ENCODE measurements at places on chromosomes 1 and 21.

GRCh38 chr1:181344091-181344490 lies 139.2 kb upstream of the CACNA1E start:
- no peak for DNase-seq

DNA sequence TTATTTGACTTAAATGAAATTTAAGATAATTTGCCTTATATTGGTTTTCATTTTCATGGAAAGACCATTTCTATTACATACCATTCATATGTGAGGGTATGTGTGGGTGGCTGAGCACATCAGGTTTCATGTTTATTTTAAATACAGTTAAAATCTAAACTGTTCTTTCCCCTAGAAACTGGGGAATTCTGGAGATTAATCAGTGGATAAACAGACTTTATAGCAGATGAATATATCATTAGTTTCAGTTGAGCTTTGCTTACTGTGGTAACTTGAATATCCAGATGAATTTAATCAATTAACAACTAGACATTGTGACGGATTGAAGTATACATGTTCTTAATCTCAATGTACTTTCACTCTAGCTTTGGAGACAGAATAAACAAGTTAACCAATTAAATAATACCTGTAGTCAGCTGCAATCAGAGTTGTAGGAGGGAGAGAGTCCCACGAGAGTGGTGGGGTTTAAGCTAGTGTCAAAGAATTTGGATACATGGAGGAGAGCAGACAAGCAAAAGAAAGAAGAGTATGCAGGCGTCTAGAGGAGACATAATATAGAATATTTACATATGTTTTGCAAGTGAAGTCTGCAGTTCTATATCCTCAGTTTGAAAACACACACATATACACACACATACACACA lies 97.6 kb downstream of the PDE4B start:
- no peak for DNase-seq

- no peak for DNase-seq
Observed at GRCh38 chr1:27787895-27788294, 14.9 kb downstream of the STX12 start.

DNA sequence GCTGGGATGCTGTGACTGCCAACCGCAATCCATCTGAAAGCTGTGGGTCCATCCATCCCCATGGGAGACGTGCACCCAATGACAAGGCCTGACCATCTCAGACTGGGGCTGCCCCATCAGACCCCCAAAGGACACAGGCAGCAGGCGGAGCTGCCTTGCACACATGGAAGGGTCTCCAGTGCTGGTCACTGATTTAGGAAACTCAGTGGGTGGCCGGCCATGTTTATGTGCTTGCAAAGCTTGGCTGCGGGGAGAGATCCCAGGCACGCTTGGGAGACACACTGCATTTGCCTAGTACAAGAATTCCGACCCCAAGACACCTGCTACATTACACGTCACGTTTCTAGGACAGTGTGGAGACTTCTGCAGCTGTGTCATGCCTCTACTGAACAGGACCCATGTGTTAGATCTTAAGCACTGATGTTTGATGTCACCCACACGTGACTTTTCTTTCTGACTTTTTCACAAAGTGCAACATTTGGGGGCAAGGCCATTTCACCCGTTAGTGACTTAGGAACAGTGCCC lies 181.4 kb downstream of the CLIC6 start:
- no peak for DNase-seq

DNA sequence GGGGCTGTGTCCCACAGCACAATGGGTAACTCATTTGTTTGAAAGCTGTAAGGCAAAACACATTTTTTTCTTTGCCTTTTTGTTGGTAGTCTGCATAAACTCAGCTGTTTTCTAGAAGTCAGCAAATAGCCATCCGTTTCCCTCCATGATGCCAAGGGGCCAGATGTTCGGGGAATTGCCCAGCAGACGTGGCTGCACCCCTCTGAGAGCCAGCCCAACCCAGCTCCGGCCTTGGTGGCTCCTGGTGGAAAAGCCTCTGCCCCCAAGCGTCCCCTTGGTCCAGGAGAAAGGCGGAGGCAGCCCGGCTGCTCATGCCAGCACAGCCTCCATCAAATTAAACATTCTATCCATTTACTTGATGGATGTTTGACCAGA lies 58.4 kb upstream of the ADARB1 start:
- DNase-seq: no peak

- DNase-seq: no peak
Observed at GRCh38 chr1:3274972-3275371, 179.5 kb upstream of the ARHGEF16 start.

GRCh38 chr1:165632152-165632469 lies 1.1 kb downstream of the MGST3 start:
- no peak for DNase-seq

GRCh38 chr1:79811173-79811572 lies 804.6 kb upstream of the ADGRL4 start:
- no peak for DNase-seq

GRCh38 chr1:1631782-1632420 lies at the start of gene MMP23B:
Gene MMP23B (plus strand): TSS chr1:1632173. CDS start chr1:1632219, 46 bp downstream.
- DNase-seq: no peak

GRCh38 chr21:33398361-33398760 lies 4.9 kb upstream of the IFNGR2 start:
- DNase-seq: no peak

DNA sequence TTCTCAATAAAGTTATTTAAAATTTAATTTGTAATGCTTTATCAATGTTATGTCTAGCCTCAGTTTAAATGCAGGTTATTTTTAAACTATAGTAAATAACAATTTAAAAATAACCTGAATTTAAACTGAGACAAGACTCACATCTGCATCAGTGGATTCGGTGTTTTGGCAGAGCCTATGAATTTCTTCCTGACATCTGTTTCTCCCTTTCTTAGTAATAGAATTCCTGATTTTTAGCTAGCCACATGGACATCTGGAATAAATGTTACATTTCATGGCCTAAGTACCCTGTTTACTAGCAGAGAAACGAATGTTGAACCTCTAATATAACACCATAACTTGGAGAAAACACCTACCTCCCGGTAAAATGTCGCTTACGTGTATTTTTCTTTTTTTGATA lies 1141.6 kb upstream of the ADGRL2 start:
- no peak for DNase-seq

- peak; percentile 11 for DNase-seq
Observed at GRCh38 chr1:33727310-33727709, 136.6 kb upstream of the HMGB4 start.

DNA sequence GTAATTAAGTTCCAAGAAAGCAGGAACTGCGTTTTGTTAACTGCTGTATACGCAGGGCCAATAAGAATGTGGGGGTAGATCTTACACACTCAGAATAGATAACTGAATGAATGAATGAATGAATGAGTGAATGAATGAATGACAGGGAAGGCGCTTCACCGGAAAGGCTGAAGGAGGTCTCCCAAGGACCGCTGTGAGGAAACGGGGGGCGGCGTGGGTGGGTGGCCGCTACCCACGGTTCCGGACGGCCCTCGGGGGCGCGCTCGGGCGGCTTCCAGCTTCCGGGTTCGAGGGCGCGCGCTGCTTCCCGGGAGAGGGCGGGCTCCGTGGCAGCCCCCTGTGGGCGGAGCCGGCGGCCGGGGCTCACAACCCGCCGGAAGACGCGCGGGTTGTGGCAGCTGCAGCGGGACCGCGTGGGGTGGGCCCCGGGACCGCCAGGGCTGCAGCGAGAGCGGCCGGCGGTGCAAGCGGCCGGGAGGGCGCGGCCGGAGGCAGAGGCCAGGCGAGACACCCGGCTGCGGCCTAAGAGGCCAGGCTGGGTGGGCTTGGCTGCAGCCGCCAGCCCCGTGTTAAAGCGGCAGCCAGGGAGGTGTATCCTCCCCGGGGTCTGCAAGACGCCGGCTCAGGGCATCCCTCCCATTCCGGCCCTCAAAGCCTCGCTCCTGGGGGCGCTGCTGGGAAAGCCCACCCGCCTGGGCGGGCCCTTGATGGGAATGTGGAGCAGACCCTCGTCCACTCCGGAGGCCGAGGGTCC lies at the start of gene ZFP69:
TSS of gene ZFP69 (plus strand) at position 367 of the 754 bp plus-strand sequence. CDS start 2,072 bp downstream, outside the sequence.
- DNase-seq: peak; percentile 91

DNA sequence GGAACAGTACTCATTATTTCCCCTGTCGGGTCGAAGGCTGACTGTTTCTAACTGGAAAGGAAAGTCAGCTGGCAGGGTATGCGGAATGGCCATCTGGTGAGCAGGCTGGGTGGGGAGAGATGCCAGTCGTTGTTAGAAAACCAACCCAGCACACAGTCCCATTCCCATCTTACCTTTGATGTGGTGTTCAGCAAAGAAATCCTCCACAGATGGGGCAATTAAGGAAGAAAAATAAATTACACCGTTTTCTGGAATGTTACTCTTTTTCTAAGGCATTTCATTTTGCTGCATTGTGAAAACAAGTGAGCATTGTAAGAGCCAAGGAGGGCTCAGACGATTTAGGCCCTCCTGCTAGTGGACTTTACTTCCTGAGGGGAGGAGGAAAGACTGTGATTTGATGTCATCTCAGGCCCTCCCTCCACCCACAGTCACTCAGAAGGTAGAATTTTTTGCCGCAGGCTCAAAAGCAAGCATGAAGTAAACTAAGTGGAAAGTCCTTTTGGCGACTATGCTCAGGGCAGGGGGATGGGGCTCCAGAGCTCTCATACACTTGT lies at the start of gene SLC16A4:
TSS of gene SLC16A4 (minus strand) at position 335 of the 554 bp plus-strand sequence. CDS start 1,703 bp downstream, outside the sequence.
- DNase-seq: no peak

DNA sequence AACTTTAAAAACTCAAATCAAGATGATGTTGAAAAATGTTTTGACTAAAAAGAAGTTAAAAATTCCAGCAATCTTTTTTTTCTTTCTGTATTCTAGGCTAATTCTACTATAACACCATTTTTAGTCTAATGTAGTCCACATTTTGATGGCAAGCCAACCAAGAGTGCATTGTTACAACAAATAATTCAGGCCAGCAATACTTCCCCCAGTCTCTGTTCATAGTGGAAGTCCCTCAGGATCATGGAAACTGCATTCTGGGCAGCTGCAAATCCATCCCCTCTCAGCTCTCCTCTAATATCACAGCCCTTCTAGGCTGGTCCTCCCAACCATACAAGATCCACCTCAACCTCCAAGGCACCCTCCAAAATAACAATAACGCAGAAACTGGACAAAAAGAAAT lies 7.8 kb upstream of the CD58 start:
- DNase-seq: no peak

- no peak for DNase-seq
Observed at GRCh38 chr1:54950006-54950368, 30.4 kb upstream of the TMEM61 start.

All from germinal center (tissue), 1 donor.